ENCODE measurements at places on chromosomes 4 and X.

DNA sequence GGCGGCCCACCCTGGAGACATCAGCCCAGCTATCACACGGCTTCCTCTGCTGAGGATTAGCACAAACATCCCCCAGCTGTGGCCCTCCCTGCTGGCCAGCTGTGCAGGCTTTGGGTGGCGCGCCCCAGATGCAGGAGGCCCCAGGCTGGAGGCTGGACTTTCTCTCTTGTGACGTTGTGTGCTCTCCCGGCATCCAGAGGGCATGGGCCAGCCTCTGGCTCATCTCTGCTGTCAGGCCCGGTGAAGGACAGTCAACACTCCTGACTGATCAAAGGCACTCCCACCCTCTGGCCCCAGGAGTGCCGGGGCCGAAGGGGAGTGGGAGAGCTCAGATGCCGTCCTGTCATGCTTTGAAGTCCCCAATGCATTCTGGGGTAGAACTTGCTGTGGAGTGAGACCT, 29.9 kb upstream of the PJA1 start:
- no peak for DNase-seq

GRCh38 chrX:149060921-149061320, 444.2 kb downstream of the IDS start:
- peak; percentile 86 for DNase-seq

- no peak for DNase-seq
Observed at GRCh38 chr4:74674750-74675149, 119.6 kb downstream of the BTC start.

DNA sequence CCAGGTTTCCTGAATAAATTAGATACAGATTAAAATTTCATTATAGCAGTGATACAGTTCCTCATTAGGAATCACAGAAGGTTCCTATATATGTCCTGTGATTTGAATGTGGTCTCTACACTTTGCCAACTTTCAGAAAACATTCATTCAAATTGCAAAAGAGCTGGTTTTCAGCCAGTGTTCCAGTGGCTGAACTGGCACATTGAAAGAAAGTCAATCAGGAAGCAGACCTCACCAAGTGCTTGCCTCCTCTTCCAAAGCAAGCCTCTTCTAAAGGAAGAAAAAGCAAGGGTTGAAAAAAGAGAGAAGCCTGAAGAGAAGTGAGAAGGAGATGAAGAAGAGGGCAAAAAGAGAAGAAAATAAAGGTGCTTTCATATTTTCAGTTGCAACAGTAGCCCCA, 12.7 kb downstream of the KLHL34 start:
- DNase-seq, result peak; percentile 14

DNA sequence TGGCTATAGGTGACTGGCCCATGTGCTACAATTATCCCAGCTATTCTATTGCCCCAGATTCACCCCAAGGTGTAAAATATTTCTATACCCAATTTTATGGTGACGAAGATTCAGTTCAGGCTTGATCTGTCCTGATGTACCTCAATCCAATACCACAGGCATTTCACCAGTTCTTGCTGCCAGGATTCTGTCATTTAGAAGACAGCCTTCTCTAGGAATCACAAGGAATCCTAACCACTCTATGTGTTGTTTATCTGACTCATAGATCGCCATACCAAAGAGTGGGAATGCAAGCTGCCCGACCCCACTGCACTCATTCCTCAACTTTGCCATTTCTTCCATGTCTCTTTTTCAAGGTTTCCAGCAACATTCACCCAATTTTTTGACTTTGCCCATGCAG, 355.0 kb upstream of the EMCN start:
- peak; percentile 4 for DNase-seq

- DNase-seq, result no peak
Observed at GRCh38 chr4:899556-899906, 32.6 kb downstream of the GAK start.

DNA sequence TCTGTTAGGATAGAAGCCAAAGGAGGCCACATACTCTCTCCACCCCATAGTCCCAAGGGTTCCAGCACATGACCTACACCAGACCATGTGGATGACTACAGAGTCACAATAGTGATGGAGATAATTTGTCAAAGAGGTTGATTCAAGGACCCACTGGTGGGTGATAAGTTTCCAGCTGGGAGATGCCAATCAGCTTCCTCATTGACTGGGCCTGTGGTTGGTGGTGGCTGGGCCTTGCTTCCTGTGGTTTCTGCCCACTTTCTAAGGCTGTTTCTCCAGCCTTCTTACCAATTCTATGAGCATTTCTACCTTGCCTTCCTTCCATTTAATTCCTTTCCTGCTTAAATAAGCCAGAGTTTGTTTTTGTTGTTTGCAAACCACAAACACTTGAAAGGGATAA, 95.5 kb upstream of the CPEB2 start:
- DNase-seq, result no peak

GRCh38 chr4:140046016-140046415, 108.0 kb downstream of the MAML3 start:
- no peak for DNase-seq

DNA sequence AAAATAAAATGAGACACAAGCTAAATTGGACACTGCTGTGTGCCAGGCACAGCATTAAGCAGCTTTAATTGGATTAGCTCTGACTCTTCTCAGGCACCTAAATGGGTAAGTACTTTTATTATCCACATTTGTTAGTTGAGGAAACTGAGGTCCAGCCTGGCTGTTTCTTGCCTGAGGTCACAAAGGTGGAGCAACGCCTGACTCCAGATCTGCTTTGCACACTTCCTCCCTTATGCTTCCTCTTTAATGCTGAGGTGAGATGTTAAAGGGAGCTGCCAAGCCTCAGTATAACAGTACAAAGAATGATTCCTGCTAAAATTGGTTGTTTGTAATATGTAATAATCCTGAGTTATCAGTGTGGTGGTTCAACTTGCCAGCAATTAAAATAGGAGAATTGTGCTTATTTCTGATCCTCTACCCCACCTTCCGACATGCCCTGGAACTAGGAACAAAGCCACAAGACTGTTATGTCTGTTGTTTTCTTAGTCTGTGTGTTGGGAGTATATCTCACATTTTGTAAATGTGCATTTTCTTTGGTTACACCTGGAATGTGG, 74.4 kb downstream of the AFF1 start:
- DNase-seq, result no peak

GRCh38 chr4:144374065-144374464, 233.5 kb upstream of the GYPA start:
- no peak for DNase-seq

GRCh38 chr4:19615086-19615689, 636.5 kb upstream of the SLIT2 start:
- no peak for DNase-seq

GRCh38 chr4:155009288-155009687, 199.1 kb upstream of the NPY2R start:
- DNase-seq, result no peak

GRCh38 chr4:187541666-187542065, 453.9 kb upstream of the ZFP42 start:
- DNase-seq, result peak; percentile 73

GRCh38 chr4:154743683-154744340, at the start of gene LRAT:
Gene LRAT (plus strand): TSS chr4:154744000. CDS start chr4:154744327, 327 bp downstream.
- no peak for DNase-seq

GRCh38 chr4:158873795-158874401, 105.1 kb downstream of the FNIP2 start:
- peak; percentile 69 for DNase-seq

DNA sequence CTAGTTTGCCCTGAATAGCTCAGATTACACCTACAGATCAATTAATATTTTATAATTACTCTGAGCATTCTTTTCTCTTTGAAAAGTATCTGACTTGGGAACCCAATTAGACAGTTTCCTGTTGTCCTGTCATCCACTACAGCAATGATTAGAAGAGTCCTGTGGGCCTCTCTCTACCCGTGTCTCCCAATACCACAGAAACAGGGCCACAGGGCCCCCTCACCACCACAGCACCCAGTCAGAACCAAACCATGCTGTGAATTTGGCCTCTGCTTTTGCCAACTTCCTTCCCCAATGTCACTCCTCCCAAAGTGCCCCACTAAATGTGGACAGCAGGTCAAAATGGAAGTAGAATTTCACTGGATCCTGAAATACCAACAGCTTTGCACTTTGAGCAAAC, 10.3 kb downstream of the USP46 start:
- DNase-seq, result no peak

DNA sequence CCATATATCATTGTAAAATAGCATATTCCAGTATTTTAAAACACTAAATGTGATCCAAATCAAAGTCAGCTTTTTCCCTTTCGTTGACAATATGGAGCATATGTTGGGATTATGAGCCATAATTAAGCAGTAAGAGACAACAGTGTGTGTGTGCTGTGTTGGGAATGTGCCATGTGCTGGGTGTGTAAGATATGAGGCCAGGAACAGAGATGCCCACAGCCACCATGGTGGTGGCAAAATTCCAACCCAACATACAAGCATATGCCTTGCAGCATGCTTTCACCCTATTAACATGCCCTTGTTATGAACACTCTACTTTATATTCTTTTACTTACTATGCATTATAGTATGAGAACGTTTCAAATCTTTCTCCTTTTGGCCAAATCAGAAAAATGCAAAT, 1560.4 kb upstream of the TENM3 start:
- DNase-seq, result no peak

GRCh38 chrX:48540028-48540375, 488 bp downstream of the TBC1D25 start:
- DNase-seq, result peak; percentile 34

DNA sequence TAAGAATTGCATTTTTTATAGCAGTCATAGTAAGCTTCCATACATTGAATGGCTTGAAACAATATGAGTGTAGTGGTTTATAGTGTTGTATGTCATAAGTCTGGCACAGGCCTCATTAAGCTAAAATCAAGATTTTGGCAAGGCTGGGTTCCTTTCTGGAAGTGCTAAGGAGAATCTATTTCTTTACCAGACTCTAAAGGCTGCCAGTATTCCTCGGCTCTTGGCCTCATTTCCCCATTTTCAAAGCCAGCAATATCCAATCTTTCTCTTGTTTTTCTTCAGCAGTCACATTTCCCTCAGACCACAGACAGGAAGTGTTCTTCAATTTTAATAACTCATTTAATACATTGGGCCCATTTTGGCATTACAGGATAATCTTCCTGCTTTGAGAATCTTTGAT, 1155.5 kb upstream of the PABPC4L start:
- no peak for DNase-seq

- no peak for DNase-seq
Observed at GRCh38 chrX:7946960-7947359, 19.7 kb upstream of the PNPLA4 start.

DNA sequence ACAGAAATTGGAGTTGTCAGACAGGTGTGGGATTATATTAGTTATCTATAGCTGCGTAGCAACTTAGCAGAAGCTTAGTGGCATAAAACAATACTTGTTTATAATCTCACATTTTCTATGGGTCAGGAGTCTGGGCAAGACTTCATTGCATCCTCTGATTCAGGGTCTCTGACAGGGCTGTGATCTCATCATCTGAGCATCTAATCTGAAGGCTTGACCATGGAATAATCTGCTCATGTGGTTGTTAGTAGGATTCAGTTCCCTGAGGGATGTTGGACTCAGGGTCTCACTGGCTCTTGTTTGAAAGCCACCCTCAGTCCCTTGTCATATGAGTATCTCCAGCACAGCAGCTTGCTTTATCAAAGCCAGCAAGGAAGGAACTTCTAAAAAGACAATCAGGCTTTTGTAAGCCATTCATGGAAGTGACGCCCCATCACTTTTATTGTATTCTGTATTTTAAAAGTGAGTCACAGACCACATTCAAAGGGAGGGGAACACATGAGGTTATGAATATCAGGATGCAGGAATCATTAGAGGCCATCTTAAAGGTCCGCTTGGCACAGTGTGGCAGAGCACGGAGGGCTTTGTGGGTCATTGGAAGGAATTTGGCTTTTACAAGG, 37.2 kb upstream of the FAM9B start:
- DNase-seq, result no peak

- DNase-seq, result no peak
Observed at GRCh38 chr4:87117051-87117731, 103.2 kb downstream of the KLHL8 start.

DNA sequence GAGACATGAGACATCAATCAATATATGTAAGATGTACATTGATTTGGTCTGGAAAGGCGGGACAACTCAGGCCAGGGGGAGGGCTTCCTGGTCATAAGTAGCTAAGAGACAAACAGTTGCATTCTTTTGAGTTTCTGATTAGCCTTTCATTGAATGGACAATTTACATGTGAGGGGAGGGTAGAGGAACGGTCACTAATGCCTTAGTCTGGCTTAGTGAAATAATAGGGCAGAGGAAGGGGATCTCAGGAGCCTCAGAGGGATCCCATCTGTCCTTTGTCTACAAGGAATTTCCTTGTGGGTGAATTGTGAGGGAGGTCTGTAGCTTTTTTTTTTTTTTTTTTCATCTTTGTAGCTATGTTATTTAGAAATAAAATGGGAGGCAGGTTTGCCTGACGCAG, 88.3 kb downstream of the GK start:
- DNase-seq, result no peak

DNA sequence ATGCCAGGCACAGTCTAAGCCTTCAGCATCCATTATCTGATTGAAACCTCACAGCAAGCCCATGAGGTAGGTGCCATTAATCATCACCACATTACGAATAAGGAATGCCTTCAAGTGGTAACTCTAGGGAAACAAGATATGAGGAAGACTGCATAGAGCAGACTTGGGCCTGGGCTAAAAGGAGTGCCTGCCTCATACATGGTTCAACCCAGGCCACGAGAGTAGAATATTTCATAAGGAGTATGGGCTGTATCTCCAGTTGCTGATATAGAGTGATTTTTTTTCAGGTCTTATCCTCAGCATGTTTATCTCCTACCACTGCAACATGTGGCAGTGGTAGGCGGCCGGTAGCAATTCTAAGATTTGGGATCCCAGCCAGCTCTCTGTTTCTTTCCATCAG, 51.7 kb downstream of the ATP11C start:
- DNase-seq, result peak; percentile 57

DNA sequence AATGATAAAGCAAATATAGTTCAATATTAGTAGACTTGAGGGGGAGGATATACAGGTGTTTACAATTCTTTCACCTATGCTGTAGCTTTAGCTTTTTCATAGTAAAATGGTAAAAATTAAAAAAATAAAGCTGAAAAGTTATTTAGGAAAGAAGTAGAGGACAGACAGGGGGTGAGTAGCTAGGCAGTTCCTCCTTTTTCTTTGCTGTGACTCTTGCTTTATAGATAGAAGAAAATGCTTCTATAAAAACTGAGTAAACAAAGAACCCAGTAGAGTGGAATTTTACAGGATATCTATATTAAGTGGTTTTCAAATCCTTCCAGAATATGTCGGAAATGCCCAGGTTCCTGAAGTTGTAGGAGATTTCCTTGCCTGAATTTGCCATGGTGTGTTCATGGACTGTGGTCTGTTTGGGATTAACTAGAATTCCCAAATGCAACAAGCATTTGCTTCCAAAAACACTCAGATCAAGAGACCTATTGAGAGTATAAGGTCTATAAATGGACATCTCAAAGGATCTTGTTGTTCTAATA, 74.9 kb downstream of the KDR start:
- DNase-seq, result no peak

DNA sequence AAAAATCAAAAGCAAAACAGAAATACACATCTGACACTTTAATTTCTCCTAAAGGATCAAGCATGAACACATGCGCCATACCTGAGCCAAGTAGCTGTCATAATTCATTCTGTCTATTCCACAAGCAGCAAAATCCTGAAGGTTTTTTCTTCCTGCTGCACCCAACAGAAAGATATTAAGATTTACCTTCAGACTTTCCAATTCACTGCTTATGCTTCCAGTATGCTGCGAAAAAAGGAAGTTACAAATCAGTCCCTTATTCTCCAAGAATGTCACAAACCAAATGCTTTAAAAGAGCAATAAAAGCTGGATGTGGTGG, 29.2 kb upstream of the FGFBP2 start:
- no peak for DNase-seq

All from AG10803 (cell line).